ENCODE measurements at places on chromosomes 7 and 10.
A peak's percentile ranks its signal among the peaks of the same experiment; 100 is the strongest.

- DNase-seq, result peak; percentile 31
Measured at GRCh38 chr10:89419548-89419947, 5.2 kb downstream of the IFIT5 start.

DNA sequence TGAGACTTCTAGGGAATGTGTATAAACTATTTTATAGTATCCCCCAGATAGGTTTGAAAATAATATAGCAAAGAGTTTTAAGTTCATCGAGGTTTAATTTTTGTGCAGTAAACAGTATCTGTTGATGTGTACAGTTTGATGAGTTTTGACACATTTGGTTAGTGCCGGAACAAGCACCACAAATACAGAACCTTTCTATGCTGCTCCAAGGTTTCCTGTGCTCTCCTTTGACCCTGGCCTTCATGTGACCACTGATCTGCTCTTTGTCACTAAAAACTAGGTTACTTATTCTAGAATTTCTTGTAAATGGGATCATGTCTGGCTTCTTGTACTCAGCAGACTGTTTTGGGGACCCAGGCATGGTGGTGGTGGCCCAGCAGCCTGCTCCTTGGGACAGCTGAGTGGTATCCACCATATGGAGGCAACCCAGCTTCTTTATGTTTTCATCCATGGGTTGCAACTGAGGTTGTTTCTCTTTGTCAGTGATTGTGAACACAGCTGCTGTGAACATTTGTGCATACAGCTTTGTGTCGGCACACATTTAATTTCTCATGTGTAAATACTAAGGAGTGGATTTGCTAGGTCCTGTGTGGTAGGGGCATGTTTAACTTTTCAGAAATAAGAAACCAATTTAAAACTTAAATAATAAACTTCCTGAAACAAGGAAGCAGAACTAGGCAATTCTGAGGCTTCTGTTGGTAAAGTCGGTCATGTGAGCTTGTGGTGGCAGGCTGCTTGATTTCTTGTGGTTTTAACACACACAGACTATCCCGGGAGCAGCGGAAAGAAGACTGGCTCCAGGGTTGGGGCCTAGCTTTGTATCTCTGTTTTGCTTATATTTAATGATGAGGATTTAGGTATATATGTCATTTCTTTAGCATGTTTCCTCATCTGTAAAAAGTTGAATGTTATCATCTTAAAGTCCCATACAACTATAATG, 219.4 kb downstream of the ABCA13 start:
- DNase-seq, result no peak

DNA sequence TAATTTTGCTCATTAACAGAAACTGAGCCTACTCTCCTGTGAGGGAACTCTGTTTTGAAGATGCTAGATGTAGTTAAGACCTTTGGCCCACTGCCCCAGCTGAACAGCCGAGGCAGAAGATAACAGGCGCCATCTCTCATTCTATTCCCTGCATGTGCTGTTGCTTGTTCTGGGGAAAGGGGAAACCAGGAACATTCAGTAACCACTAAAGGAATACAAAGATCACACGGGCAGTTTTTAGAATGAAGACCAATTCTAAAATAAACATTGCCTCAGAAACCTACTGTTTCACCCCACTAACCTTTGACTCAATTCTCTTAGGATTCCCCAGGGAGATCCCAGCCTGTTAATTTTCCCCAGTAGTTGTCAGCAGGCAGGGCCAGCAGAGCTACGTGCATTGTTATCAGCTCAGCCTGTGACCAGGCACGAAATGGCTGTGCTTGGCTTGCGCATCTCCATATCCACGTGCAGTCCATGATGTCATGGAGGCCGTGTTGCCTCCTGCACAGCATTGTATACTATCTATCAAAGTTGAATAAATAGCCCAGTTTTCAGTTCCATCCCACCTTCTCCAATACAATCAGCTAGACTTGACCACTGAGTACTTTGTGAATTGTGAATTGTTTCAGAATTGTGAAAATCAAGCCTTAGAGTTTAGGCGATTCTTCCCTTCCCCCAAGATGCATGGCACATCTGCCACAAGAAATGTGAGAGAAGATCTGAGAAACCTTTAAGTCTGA, 36.0 kb downstream of the ANK3 start:
- no peak for DNase-seq

DNA sequence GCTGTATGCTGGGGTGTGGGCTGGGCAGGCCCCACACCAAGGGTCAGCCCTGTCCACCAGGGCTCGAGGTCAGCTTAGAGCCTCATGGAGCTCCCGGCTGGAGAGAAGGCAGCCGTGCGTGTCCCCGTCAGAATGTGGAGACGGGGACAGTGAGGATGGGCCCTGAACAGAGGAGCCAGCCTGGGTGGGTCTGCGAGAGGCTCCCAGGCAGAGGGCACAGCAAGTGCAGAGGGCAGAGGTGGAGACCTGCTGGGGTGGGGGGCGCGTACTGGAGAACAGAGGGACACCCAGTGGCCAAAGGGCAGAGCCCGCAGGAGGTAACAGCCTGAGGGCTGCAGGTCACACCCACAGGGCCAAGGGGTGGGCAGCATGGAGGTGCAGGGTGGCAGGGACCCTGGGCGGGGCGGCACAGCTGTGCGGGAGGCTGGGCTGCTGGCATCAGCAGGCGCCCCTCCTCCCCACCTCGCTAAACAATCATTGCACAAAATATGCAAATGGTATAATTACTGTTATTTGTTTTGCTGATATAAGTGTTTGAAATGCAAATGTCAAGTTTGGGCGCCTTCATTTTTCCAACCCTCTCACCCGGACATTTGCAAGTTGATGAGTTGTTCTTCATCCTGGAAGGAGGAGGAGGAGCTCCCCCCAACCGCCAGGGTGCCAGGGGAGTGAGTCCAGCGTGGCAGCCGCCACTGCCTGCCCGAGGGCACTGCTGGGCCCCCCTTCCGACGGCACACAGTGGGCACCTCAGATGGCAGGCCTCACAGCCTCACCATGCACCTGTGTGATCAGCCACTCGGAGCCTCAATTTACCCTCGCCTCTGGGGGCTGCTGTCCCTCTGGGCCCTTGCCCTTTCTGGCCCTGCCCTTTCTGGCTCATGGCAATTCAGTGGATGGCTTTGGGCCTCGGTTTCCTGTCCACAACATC, 35.0 kb downstream of the ELFN1 start:
- peak; percentile 8 for DNase-seq

DNA sequence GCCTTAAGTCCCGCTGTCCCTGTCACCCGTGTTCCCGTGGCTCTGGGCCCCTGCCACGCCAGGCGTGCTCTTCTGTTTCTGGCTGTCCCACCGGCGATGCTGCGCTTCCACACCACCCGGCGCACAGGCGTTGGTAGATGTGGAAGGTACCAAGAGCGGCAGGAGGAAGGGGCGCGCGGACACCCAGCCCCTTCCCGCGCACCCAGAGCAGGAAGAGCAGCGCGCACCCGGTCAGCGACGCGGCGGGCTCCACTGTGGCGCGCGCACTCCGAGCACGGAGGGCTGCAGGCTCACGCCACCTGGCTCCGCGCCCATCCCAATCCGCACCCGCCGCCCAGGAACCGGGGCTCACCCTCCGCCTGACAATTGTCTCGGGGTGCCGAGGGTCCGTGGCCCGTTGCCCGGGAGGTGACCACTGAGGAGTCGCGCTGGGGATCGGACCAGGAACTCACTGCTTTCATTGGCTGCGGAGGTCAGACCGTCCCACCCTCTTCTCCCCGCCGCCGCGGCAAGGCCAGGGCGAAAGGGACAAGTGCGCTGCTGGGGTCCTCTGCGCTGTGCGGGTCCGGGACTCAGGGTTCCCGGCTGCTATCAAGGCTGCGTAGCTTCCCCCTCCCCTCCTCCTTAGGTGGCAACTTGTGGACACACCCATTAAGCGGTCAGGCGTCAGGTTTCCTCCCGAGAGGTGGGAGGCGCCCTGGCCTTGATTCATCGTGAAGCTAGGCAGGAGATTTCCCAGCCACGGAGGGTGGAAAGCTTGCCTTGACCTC, 121.6 kb upstream of the ZNF92 start:
- DNase-seq, result peak; percentile 95

DNA sequence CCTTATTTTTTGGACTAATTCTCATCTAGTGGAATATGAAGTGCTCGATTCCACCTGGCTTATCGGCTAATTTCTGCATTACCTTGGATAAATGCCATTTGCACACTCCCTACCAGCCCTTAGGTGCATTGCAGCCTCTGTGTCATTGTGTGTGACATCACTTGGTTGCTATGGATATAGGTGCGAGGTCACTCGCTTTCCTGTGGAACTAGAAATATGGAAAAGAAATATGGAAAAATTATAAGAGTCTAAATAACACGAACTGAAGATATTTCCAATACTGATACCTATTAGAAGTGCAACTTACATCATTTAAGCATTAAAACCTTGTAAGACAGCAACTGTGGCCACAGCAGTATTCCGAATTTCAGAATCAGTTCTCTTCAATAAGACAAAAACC, 2.0 kb downstream of the YWHAG start:
- peak; percentile 32 for DNase-seq

DNA sequence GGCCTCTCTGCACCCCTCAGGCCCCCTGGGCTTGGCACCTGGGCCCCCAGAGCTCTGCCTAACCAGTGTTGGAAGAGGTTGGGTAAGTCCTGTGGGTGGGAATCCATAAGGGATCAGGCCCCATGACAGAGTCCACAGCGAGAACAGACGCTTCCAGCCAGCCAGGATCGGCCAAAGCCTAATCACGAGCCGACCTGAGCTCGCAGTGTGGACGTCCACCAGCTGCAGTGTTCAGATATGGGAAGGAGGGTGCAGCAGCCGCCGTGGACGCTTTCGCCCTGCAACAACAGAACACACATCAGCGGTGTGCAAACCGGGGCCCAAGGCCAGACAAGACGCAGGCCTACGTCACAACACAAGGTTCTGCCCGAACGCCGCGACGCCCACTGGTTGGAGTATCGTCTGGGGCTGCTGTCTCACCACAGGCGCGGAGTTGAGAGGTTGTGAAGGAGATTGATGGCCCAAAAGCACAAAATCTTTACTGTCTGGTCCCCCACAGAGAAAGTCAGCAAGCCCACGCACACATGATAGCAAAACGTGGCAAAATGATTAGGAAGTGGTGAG, 102.1 kb downstream of the FOXL3 start:
- no peak for DNase-seq

GRCh38 chr10:11879387-11880094, 56.4 kb downstream of the PROSER2 start:
- no peak for DNase-seq
